GM13976 (cell line): ENCODE measurements at places on chromosomes 2 and 18.
A peak's percentile ranks its signal among the peaks of the same experiment; 100 is the strongest.

DNA sequence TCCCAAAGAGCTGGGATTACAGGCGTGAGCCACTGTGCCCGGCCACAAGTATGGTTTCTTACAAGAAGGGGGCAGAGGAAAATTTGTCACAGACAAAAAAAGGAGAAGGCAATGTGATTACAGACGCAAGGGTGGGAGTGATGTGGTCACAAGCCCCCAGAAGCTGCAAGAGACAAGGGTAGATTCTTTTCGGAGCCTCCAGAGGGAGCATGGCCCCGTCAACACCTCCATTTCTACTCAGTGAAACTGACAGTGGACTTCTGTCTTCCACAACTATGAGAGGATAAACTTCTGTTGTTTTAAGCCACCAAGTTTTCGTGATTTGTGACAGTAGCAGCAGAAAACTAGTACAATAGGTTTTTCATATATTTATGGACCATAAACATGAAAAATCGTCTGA lies 2.1 kb upstream of the TCF7L1 start:
- DNase-seq = no peak

DNA sequence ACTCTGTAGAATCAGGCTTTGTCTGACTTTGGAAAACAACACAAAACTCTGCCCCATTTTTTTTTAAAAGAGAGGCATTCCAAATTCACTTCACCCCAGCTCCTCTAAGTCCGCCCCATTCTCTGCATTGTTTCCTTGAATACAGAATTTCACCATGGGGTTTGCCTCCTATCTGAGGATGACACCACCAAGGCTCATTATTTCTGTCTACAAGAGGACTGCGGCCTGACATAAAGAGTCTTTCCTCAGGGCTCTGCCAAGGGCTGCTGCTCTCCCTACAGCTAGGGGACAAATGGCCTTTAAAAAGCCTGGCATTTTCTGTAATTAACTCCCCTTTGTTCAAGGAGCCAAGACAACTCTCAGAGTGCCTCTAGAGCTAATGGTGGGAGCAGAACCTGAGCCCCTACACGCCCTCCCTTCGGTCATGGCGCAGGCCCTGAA lies 4.6 kb downstream of the CHST10 start:
- no peak for DNase-seq

GRCh38 chr2:96649342-96649741 lies 6.8 kb downstream of the FER1L5 start:
- DNase-seq = no peak

DNA sequence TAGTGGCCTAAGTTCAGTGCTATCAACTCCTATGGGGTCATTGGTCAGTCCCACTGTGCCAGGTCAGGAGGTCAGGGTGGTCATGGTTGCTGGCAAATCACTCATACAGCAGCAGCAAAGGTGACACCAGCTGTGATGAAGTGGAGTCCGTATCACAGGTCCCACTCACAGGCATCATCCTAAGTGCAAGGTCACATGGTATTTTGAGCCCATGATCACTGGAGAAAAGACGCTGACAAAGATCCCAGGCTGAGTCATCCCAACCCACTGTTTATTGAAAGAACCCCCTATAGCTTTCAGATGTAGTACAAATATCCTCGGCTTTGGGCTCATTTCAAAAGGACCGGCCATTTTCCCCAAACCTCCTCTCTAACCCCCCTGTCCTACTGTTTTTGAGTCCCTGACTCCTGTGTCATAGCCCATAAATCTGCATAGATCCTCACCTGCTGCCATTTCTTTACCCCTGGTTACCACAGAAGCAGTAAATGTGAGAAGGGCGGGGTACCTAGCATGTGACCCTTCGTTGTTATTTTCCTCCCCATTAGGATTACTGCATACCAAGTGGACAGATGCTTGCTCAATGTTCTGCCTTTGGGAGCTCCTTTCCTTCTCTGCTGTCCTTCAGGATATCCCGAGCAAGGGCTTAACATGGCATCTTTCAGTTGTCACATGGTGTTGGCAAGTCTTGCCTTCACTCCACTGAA lies 107.7 kb downstream of the COL6A3 start:
- no peak for DNase-seq

DNA sequence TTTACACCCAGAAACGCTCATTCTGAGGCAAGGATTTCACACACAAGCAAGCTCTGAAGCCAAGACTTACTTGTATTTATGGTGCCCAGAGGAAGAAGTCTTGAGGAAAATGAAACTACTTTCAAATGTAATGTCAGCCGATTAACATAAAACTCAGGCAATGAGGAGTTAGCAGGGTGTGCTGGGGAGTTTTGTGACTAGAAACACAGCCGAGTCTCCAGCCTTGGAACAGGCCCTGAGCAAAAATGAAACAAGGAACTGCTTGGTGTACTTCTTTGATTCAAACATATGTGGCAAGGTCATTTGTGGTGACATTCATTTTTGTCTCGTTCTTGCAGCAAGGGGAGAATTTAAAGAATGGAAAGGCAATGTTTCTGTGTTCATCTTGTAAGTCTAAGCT lies 4.5 kb downstream of the DYTN start:
- DNase-seq = peak; percentile 33

DNA sequence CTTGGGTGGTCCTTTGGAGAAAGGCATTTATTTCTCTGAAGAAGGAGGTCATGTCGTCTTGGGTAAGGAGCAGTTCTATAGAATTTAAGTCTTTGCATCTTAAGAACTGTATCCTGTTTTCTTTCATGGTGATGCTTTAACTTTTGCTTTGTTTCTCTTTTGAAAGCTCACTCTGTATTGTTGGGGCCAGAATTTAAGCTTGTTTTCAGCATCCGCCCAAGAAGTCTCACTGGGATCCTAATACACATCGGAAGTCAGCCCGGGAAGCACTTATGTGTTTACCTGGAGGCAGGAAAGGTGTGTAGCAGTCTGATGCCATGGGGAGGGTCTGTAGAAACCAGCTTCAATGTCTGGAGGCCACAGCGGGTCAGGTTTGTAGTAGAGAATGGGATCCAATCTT lies 64.7 kb upstream of the TTC39C start:
- DNase-seq = no peak

- DNase-seq = no peak
Measured at GRCh38 chr2:168519534-168520308, 63.6 kb downstream of the CERS6 start.

DNA sequence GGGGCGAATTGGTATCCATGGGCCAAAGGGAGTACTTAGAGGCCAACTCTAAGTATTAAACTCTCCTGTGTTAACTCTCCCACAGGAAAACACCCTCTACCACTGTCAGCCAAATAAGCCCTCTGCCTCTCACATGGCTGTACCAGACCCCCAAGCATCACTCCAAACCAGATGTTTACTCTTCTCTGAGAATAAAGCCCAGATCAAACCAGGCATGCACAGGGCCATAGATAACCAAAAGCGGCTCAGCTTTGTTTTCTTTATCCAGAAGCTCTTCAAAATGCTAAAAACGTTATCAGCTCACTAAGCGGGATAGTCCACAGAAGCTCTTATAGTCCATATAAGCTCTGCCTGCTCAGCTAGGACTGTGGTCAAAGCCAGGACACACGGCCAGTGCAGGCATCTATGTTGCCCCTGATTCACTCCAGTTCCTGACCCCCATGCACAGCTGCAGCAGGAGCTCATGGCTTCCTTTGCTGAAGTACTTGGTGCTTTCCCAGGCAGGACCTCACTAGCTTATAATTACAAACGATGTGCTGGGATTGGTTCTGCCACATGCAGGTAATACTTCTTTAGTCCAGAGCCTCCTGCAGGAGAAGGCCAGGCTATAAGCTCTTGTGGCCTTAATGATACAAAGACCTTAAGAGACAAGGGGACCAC lies 21.0 kb upstream of the SEMA4C start:
- no peak for DNase-seq

DNA sequence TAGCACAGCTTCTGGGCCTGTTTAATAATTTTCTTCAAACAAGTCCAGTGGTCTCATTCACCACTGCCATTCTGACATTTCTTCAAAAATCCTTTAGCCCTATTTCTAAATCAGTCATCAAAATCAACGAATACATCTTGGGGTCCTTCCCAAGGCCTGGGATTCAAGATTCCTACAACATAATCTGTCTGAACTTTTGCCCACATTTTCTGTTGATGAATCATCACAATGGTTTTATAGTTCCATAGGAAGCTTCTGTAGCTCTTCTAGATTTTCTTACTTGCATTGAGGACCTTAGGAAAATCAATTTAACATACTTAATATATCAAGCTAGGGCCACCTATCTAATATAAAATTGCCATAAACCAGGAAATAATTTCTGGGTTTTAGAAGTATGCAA lies 811.8 kb upstream of the ACVR2A start:
- no peak for DNase-seq

GRCh38 chr2:98539056-98539735 lies 69.1 kb downstream of the COA5 start:
- DNase-seq = no peak

- DNase-seq = peak; percentile 80
Measured at GRCh38 chr2:31258351-31258750, 24.4 kb downstream of the EHD3 start.

GRCh38 chr2:25146896-25147295 lies 21.5 kb downstream of the POMC start:
- DNase-seq = no peak

DNA sequence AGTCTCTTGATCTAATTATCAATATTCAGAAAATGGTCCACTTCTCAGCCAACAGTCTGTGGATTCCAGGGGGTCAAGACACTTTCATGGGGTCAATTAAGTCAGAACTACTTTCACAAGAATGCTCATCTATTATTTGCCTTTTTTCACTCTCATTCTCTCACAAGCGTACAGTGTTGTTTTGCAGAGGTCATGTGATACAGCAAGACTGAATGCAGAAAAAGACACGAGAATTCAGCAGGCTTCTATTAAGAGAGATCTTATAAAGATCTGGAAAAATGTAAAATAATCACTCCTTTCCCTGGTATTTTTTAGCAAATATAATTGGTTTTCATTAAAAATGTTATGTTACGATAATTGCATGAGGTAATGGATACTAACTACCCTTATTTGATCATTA lies 8.7 kb downstream of the RPRD1A start:
- DNase-seq = no peak

- no peak for DNase-seq
Measured at GRCh38 chr2:98503481-98504105, 58.9 kb downstream of the INPP4A start.

- no peak for DNase-seq
Measured at GRCh38 chr2:239949075-239949474, 76.1 kb downstream of the NDUFA10 start.

DNA sequence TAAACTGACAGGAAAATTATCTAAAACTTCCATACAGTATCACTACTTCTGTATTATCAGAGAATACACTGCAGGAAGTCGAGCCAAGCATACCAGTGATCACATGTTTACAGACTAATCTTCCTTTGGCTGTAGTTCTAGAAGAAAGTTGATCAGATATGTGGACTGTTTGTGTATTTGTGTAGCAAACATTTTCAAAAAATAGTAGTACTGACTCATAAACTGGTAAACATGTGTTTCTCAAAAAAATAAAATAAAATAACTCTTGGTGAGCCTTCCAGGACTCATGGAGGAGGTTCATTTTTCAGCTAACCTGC lies 148.9 kb upstream of the SLC39A10 start:
- DNase-seq = no peak

DNA sequence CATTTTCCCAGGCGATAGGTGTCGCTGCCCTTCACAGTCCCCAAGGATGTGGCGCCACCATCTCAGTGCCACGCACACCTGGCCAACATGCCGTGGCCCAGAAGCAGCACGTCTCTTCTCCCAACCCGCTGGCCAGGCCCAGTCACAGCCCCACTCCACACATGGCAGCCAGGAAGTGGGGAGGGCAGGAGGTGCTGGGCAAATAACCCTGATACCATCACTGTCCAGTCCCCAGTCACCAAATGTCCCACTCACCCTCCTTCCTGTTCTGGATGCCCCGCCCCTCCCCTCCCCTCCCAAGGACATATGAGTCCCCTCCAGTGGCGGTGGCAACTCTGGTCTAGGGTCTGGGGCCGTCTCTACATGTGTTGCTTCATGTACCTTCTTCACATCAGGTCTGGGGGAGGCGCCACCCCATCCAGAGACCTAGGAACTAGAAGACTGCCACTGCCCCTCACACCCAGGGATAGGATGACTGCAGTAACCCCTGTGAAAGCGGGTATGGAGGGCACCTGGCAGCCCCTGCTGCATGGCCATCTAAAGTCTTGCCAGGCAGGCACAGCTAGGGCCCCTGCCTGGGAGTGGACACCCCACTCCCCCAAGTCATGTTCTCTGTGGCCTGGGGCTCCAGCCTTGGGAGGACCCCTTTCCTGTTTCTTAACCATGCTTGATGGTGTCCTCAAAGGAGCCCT lies 7.3 kb upstream of the CAPN10 start:
- no peak for DNase-seq

DNA sequence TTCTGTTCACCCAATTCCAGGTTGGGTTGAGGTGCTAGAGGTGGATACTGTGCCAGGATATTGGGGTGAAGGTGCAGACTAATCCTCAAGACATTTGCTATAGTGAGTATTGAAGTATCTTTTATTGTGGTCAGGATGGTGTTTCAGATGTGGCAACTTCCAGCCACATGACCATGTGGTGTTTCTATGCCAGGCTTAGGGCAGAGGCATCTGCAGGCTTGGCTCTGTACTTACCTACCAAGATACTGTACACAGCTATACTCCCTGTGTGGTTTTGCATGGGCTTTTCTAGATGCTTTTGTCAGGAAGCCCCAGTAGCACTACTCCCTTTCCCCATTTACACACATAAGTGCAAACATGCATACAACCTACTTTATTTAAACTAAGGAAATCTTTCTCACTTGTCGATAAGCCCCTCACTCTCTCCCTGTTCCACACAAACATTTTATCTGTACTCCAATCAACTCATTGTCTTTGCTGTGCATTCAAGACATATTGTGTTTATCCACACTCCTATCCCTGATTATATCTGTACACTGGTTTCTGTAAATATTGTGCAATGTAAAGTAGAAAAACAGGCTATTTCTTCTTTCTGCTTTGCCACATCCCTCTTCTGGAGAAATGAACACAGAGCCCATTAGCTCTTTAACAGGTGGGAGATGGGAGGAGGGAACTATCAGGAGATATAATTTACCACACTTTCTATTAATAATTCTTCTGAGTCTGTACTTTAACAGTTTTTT lies 12.3 kb downstream of the ARL6IP6 start:
- no peak for DNase-seq

GRCh38 chr2:68744366-68744912 lies 9.8 kb downstream of the ARHGAP25 start:
- no peak for DNase-seq

DNA sequence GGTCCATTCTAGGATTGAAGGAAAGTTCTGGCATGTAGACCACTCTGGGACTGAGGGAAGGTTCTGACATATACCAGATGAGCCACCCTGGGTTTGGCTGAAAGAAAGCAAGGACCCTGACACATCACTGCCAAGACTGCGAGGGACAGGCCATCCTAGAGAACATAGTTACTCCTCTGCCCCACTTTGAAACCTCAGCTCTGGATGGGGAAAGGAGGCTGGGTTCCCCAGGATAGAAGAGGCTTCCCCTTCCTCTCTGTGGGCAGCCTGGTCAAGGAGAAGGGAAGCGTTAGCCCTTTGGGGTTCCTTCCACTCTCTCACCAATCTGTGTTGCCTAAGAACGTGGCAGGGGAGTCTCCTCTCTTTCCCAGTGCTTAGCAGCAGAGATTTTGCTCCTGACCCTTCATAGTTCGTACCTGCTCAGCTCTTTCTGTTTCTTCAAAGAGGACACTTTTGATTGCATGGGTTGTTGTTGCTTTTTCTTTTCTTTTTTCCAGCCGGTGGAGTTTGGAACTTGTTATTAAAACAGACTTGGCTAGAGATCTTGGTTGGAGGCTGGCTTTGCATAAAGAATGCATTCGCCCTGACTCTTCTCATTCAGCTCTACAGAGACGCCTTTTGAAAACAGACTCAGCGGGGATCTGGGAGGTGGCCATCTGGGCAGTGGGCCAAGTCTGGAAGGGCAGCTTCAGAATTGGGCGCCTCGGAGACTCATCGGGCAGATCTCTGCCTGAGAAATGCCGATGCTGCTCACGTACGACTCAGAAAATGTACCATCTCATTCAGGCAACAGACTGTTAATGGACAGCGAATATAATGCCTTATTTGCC lies 166.1 kb downstream of the CLIP4 start:
- no peak for DNase-seq
